Muscle of leg (tissue), 16 donors: ENCODE measurements at places on chromosomes 7 and 10.

DNA sequence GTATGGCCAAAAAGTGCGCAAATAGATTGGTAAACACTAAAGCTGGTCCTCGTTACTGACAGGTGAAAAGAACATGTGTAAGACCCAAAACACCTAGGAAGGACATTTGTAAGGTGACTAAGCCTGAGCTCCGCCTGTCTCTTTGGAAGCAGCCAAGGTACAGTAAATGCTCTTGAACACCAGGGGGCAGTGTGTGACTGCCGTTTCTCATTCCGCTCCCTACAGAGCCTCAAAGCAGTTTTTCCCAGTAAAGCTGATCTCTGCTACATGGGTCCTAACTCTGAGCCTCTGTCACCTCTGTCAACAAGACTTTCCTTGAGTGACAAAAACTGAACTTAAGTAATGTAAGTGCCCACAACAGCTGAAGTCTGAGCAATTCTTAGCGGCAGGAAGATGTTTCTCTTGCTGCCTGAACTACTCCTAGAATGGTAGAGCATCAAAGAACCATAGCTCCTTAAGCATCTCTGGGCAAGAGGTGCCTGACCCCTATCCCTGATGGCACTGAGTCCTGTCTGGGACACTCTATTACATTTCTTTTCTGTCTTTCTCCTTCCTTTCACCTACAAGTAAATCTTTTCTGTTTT is 238.0 kb upstream of the INHBA start:
- peak; percentile 87 for DNase-seq
- peaks cover 7% of the 10 kb centered on the region for H3K4me1 ChIP-seq
- no peak overlapping the region for H3K4me3 ChIP-seq

- no peaks in the 10 kb centered on the region for H3K27me3 ChIP-seq
- H3K4me1 ChIP-seq = peaks cover 9% of the 10 kb centered on the region
- H3K36me3 ChIP-seq = no peaks in the 10 kb centered on the region
These were observed 19.3 kb downstream of the PAPOLB start for GRCh38 chr7:4842319-4843064.

GRCh38 chr7:154750353-154750801 is 252.5 kb downstream of the PAXIP1 start:
- DNase-seq = no peak
- H3K36me3 ChIP-seq = no peaks in the 10 kb centered on the region
- no peak overlapping the region for H3K4me3 ChIP-seq

DNA sequence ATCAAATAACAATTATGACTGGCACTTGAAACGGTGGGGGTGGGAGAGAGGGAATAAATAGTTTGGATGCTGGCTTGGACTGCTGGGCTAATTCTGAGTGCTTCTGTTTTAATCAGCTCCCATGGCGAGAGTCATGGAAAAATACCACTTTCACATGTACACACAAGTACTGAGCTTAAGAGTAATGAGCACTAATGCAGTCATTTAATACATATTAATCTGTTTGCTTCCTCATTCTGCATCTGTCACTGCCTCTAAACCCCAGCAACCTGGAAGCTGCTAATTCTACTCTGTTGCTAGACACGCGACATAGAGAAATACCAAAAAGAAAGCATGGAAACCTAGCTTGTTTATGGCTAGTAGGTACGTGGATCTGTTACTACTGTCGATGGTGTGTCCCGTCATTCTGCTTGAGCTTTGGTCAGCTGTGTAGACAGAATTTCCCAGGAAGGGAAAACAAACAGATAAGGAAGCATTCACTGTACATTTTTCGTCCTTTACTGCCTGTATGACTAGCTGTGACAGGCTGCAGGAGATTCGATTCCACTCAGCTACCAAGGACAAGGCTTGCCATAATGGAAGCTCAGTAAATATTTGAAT is 238.8 kb downstream of the BAMBI start:
- H3K4me1 ChIP-seq = no peaks in the 10 kb centered on the region
- peaks cover 2% of the 10 kb centered on the region for H3K27me3 ChIP-seq
- no peak overlapping the region for H3K27ac ChIP-seq
- H3K36me3 ChIP-seq = no peaks in the 10 kb centered on the region
- H3K4me3 ChIP-seq = no peak overlapping the region
- DNase-seq = no peak

DNA sequence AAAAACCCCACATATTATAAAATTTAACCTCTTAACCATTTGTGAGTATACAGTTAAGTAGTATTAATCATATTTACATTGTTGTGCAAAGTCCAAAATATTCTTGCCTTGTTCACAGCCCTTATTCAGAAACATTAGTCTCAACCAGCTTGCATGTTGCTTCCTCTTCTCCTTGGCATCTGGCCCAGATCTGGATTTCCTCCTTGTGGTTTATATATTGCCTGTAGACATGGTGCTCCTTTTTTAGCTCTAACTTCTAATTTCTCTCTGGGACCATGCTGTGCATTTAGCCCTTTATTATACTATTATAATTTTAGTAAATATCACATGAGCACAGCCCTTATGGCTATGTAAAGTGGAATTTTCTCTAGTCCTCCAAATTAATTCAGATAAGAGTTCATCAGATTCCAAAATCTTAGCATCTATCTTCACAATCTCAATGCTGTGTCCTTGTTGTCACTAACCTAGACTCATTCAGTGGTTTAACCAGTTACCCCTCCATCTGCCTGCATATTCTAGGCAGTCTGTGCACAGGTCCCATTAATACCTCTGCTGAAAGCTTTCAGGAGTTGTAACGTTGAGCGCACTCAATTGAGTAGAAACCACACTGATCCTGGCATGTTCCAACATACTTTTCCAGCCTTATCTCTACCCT is 7.9 kb downstream of the CPED1 start:
- H3K4me3 ChIP-seq = no peak overlapping the region
- peak; percentile 94 for DNase-seq
- no peak overlapping the region for H3K27ac ChIP-seq
- peaks cover 7% of the 10 kb centered on the region for H3K4me1 ChIP-seq
- H3K36me3 ChIP-seq = no peaks in the 10 kb centered on the region

DNA sequence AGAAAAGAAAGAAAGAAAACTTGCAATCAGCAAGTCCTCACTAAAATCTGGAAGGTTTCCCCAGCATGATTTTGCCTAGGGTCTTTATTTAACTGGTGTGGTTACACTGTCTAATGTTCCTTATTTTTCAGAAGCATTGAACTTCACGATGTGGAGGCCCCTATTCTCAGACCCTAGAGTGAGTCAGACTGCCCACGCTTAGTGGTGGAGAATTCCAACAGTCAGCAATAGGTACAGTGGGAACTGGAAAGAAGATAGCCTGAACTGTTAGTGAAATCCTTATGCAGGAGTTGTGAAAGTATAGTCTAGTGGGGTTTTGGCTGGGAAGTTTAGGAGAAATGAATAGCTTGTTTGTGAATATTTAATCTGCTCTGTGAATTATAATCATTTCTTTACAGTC is 115.0 kb downstream of the FZD1 start:
- H3K4me3 ChIP-seq = no peak overlapping the region
- H3K27ac ChIP-seq = no peak overlapping the region

GRCh38 chr10:88901984-88902789 is 22.1 kb downstream of the STAMBPL1 start:
- H3K4me1 ChIP-seq = peaks cover 3% of the 10 kb centered on the region
- H3K27ac ChIP-seq = no peak overlapping the region
- H3K4me3 ChIP-seq = no peak overlapping the region
- no peaks in the 10 kb centered on the region for H3K27me3 ChIP-seq
- H3K36me3 ChIP-seq = peaks cover 17% of the 10 kb centered on the region
